ENCODE measurements at places on chromosomes 4 and X.
A peak's percentile ranks its signal among the peaks of the same experiment; 100 is the strongest.

GRCh38 chrX:151722241-151722846 lies 6.5 kb downstream of the FATE1 start:
- DNase-seq = peak; percentile 43

- DNase-seq = no peak
Measured at GRCh38 chr4:57129477-57129876, 19.3 kb upstream of the IGFBP7 start.

GRCh38 chr4:173345648-173346047 lies 11.5 kb upstream of the HMGB2 start:
- DNase-seq = no peak

DNA sequence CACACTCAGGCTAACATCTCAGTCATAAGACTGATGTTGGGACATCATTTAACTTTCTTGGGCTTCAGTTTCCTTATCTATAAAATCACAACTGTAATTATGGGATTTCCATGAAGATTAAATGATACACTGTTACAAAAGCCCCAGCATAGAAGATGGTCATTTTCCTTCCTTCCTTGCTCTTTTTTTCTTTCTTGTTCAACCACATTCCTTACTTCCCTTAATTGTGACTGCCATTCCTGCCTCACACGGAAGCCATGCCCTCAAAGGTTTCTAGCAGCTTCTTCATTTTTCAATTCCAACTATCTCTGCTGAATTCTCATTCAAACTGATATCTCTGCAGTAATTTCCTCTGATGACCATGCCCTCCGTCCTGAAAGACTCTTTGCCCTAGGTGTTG lies 311.8 kb downstream of the PPP3CA start:
- DNase-seq = no peak

DNA sequence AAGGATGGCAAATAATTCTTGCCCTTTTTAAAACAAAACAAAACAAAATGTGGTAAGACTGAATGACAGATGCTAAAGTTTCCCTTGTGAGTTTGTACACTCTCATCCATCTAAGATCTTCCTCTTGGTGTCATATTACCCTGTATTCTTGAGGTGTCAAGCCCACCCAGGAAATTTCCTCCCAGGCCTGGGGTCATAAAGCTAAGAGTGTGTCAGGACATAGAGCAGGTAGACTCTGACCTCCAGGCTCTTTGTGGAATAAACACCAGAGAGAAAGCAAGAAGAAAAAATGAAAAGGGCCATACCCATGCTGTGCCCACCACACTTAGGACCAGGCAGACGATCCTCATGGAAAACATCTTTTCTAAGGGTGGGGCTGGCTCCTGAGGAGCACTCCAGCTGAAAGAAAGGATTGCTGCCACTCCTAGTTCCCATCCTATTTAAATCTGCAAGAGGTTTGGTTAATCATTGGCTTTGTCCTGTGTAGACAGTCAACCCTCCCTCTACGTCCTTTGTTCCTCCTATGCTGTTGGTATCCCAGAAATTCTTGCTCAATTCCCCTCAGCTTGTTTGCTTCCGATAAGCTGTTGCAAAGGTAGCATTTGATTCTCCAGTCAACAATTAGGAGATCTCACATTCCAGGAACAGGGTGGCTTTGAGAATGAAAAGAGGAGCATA lies at the start of gene FGA:
FGA (minus strand) TSS at position 414 of the 678 bp plus-strand sequence; CDS start at position 359, 55 bp downstream.
- no peak for DNase-seq

GRCh38 chrX:132040066-132040465 lies 17.0 kb downstream of the STK26 start:
- no peak for DNase-seq

- DNase-seq = no peak
Measured at GRCh38 chr4:118265312-118266144, 87.3 kb downstream of the PRSS12 start.

GRCh38 chr4:137370206-137370633 lies 162.1 kb downstream of the PCDH18 start:
- DNase-seq = no peak

GRCh38 chrX:151631822-151632221 lies 63.4 kb upstream of the PRRG3 start:
- DNase-seq = no peak

GRCh38 chr4:114911111-114911510 lies 202.3 kb downstream of the NDST4 start:
- no peak for DNase-seq

DNA sequence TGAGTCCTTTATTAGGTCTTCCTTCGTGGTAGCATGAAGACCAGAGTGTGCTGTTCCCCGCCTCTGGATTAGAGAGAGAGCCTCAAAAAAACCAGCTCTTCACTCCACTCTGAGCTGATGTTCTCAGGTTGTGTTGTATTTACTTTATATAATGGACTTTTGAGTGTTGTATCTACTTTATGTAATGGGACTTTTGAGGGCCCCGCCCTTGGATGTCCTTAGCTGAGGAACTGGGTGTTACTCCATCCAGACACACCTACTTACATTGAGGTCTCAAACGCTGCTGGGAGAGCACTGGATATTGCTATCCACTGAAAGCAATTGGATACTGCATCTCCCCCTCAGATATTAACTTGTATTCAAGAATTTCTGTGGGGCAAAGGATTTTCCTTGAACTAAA lies 28.2 kb downstream of the ATP8A1 start:
- no peak for DNase-seq

DNA sequence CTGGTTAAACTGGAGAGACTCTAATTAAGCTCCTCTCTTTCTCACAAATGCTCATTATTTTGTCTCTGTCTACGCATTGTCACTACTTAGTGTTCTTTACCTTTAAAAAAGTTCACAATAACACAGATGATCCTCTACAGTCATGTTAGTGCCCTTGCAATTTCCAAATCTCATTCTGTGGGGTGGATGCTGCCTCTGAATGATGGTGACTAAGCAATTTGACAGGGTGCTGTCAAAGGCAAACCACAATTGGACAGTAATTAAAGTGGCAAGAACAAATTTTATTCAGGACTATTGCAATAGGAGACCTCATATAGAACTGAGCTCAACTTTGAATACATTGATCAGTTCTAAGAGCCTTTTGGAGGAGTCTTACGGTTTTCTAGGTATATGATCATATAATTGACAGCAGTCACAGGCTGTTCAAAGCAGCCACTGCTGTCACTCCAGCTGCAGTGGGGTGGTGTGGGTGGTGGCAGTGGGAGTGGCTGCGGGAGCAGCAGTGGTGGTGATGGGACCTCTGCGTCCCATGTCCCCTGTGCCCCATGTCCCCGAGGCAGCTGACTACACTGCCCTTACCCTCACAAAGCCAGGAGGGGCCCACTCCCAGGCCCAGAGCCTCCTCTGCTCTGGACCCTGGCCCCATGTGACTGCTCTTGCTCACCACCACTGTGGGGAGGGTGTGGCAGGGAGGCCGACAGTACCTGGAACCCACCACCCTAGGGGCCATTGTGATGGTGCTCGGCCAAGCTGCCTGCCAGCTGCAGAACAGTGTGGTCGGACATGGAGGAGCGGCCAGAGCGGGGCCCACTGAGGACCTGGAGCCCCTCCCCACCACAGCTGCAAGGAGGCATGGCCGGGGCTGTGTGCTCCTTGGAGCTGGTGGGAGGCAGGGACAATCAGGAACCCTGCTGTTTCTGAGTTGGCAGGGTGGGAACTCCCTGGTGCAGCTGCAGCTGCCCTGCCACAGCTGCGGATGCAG lies 30.4 kb upstream of the PAGE1 start:
- DNase-seq = no peak

GRCh38 chrX:56792270-56793111 lies 63.4 kb downstream of the NBDY start:
- no peak for DNase-seq

- DNase-seq = no peak
Measured at GRCh38 chr4:41661442-41662076, 87.0 kb downstream of the PHOX2B start.
